ENCODE measurements at places on chromosomes 1 and 21.

GRCh38 chr1:154410185-154410827 lies 5.2 kb downstream of the IL6R start:
- DNase-seq: no peak

- DNase-seq: no peak
Observed at GRCh38 chr21:32389337-32390015, 3.3 kb downstream of the URB1 start.

- no peak for DNase-seq
Observed at GRCh38 chr1:70117046-70117445, 88.3 kb downstream of the LRRC40 start.

GRCh38 chr1:221776495-221777301 lies 34.8 kb upstream of the DUSP10 start:
- DNase-seq: no peak

DNA sequence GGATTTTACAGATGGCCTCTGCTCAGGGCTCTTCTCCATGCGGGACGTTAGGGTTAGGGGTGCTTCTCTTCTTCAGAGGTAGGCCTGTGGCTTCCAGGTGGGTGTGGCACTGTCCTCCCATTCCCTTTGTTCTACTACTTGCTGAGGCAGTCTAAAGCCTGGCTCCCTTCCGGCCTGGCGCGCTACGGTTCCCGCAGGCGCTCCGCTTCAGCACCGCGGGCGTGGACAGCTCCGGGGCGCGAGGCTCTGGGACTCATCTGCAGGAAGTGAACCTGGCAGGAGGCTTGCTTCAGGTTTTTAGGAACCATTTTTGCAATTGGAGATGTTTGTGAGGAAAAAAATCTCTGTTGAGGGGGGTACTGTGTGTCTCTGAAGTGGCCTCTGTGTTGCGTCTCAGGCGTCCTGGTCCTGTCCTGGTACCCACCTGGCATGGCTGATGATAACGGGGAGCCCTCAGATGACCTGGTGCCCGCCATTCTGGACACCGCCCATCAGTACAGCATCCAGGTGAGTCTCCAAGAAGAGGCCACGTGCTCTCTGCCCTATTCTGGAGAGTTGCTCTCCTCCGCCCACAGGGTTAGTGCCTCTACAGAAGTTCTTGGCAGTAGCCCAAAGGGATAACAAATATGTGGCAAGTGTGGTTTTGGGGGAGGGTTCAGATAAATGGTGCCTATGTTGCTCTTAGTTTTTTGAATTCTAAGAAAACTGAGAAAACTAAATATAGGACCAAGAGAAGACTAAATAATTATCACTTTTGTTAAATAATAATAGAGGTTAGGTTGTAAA lies 1.9 kb downstream of the MANEAL start:
- no peak for DNase-seq

GRCh38 chr1:30990591-30990990 lies 74.9 kb downstream of the PUM1 start:
- DNase-seq: no peak

DNA sequence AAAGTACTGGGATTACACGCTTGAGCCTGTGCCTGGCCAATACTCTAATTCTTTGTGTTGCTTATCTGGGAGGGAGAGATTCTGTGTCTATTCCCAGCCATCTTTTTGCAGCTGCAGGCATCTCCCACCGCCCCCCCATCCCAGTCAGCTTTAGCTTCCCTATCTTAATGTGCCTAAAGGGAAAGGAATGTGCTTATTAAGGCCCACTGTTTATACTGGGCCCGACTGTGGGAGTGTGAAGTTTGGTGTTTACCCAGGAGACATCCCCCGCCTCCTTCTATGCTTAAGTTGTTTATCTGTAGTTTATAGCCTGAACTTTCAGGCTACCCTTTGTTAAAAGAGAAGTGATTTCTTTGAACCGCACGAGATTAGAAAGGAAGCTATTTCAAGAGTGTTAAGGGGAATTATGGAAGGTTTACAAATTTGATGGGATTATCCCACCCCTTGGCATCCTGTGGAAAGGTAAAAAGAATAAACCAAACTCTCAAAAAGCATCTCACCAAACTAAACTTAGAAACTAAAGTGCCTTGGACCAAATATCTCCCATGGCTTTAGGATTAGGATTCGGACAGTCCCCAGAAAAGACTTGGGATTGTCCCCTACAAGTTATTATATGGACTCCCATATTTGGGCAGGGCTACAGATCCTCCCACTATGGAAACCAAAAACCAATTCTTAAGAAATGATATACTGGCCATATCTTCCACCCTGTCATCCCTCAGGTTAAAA lies 25.5 kb upstream of the ZNF496 start:
- no peak for DNase-seq

GRCh38 chr21:42159560-42160110 lies 59.3 kb upstream of the ABCG1 start:
- DNase-seq: no peak

GRCh38 chr1:39720094-39720999 lies 18.3 kb upstream of the PPIE start:
- peak; percentile 41 for DNase-seq

- no peak for DNase-seq
Observed at GRCh38 chr1:80624682-80625081, 1176.1 kb upstream of the ADGRL2 start.

GRCh38 chr1:93865253-93865652 lies 13.8 kb downstream of the DNTTIP2 start:
- DNase-seq: no peak

GRCh38 chr1:155139895-155140629 lies at the start of gene DPM3:
Gene DPM3, minus strand, starts transcription at chr1:155140531. Its CDS starts 291 bp downstream, at chr1:155140240.
- peak; percentile 85 for DNase-seq

DNA sequence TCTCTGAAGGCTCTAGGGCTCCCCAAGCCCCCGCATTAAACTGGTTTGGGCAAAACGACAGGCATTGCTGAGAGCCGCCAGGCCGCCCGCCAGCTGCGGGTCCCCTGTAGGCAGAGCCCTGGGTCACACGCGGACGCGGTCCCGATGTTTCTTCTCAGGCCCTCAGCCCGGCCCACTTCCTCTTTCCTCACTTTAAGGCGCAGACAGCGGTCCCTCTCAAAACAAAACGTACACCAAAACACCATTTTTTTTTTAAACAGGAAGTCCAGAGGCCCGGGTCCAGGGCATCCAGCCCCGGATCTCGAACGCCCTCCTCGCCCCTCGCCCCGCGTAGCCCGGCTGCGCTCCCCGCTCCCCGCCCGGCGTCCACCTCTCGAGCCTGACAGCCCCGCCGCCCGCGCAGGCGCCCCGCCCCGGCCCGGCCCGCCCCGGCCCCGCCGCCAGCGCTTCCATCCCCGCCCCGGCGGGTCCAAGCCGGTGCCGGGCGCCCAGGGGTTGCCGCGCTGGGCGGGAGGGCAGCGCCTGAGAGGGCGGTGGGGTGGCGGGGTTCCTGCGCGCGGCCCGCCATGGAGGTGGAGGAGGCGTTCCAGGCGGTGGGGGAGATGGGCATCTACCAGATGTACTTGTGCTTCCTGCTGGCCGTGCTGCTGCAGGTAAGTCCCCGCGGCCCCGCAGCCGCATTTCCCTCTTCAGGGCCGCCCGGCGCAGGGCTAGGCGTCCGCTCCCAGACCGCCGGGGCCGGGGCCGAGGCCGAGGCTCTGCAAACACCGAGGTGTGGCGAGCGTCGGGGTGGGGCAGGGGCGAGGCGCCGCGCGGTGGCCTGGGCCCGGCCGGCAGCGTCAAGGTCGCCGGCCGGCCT lies at the start of gene SLC22A15:
TSS of gene SLC22A15 (plus strand) at position 452 of the 859 bp plus-strand sequence. CDS start at position 567, 115 bp downstream.
- peak; percentile 11 for DNase-seq

- no peak for DNase-seq
Observed at GRCh38 chr21:45847870-45848269, 133.7 kb upstream of the COL6A1 start.

- no peak for DNase-seq
Observed at GRCh38 chr1:93448983-93449804, 1.3 kb downstream of the FNBP1L start.

- DNase-seq: no peak
Observed at GRCh38 chr21:28282833-28283232, 709.8 kb downstream of the LTN1 start.

DNA sequence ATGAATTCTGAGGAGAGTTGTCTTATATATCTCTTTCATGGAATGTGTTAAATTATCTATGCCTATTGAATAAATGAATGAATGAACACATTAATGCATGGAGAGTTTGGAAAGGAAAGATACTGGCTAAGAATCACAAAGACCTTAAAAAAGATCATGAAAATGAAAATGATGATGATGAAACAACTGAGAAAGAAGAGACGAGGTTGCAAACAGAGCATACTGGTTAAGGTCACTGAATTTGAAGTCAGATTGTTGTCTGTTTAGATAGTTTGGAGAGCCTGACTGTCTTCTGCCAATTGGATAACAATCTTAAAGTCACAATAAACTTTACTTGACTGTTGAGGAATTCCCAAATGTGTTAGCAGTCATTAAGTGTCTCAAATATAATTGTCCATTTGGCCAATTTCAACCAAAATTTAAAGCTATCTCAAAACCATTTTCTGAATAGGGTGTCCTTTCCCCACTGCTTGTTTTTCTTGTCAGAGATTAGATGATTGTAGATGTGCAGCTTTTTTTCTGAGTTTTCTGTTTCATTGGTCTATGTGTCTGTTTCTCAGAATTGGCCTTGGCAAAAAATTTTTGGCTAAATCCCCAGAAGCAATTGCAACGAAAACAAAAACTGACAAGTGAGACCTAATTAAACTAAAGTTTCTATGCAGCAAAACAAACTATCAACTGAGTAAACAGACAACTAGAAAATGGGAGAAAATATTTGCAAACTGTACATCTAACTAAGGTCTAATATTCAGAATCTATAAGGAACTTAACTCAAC lies 132.2 kb downstream of the PTGER3 start:
- DNase-seq: no peak

Data from T-helper 2 cell (primary cell).